ENCODE measurements at places on chromosomes 13 and 19.

DNA sequence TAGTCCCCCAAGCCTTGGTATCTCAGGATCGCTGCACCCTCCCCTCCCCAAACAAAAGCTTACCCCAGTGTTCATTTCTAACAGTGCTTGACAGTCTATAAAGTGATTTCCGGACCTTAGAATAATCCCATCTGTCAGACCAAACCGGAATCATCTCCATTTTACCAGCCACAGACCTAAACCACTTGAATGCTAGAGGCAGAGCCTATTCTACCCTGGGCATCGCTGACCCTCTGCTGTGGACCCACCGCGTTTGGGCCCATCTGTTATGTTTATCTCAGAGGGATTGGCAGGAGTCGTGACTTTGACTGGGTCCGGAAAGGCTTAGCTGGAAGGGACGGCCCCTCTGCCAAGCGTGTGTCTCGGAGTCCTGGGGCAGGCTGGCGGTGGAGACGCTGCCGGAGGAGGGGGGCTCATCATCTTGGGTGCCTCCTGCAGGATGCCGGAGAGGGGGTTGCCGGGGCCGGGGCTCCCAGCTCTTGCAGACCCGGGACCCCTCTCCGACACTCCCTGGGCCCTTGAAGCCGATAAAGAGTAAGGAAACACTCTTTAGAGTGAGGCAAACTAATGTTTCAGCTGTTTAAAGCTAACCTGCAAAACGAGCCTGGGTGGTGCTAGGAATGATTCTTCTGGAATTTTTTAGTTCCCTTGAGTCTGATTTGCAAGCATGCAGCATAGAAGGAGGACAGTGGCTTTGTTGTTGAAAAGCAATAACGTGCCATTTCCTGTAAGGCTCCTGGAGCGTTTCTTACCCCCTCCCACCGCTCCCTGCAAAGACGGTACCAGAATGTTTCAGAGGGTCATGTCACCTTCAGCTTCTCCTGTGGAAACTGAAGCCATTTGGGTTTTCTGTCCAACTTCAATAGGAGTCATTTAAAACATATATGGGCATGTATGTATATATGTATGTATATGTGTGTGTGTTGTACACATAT, 1.3 kb downstream of the SLC25A42 start:
- peak; percentile 35 for DNase-seq

DNA sequence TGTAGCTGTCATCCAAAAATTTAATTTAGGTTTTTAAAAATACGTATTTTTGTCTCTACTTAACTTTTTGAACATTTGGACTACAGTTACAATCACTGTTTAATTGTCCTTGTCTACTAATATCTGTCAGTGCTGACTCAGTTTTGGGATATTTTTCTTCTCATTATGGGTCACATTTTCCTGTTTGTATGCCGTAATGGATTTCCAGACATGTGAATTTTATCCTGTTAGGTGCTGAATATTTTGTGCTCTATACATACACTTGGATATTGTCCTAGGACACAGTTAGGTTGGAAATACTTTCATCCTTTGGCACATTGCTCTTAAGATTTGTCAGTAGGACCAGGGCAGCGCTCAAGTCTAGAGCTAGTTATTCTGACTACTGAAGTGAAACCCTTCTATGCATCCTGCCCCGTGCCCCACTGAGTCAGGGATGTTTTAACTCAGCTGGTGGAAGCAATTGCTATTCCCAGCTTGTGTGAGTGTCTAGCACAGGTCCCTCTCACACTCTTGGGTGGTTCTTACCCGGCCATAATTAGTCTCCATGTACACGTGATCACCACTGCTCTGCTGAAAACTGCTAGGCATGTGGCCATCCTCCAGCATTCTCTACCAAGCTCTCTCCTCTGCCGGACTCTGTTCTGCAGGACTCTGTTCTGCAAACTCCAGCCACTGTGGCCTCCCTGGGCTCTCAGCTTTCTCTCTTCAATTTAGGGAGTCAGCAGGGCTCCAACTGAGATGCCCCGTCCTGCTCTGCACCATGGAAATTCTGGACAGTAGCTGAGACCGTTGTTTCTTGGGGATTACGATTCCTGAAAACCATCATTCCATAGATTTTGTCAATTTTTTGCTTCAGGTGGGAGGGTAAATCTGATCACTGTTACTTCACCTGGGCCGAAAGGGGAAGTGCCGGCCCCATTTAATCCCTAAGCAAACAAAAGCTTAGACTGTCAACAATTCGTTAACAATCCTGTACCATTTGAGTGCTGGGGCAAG, 11.1 kb downstream of the PROZ start:
- DNase-seq: no peak

DNA sequence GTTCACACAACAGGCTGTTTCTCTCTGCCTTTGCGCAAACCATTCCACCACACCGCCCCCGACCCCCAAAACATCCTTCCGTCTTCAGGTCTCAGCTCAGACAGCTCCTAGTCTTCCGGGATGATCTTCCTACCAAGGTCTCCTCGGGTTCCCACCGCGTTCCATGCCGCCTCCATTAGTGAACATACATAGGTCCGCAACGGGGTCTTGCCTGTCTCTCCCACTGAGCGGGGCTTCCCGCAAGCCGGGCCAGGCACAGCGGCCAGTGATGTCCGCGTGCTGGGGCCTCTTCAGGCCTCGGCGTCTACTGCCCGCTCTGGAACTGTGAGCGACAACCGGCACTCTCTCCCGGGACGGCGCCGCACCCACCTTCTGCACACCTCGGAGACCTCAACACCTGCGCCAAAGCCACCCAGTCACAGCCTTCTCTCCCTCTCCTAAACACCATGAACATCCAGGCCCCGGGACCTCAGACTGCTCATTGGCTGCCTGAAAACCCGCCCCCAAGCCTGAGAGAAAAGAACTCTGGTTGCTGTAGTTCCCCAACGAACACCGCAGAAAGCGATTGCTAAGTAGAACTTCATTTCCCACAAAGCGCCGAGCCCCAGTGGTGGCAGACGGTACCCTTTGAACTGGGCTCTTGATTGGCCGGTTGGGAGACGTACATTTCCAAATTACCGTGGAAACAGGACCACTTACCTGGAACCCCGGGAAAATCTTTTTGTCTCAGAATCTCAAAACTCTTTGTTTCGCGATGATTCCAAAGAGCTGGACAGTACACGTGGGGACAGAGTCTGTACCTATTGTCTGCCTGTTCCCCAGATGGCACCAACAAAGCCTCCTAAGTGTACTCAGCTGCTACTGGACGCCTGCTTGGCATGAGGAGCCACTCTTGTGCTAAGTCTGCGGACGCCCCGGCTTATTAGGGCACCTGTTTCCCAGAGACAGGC, 9.5 kb downstream of the DYRK1B start:
- no peak for DNase-seq

DNA sequence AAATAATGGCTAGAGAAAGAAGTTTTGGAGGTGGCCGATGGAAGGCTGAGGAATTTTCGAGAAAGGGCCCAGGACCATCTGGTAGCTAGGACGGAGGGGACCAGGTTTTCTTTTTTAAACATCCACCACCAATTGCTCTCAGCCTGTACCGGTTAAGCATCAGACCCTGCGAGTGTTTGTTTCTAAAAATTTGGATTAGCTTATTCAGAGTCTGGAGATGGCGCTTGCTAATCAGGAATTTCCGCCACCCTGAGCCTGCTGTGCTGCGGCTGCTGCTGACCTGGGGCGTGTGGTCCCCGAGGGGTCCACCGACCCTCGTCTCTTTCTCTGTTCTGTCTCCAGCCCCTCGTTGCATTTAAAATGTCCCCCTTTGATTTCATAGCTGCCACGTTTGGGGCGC, 2.0 kb downstream of the UHRF1 start:
- DNase-seq: no peak

- no peak for DNase-seq
Observed at GRCh38 chr19:33685541-33685940, 63.8 kb downstream of the CHST8 start.

DNA sequence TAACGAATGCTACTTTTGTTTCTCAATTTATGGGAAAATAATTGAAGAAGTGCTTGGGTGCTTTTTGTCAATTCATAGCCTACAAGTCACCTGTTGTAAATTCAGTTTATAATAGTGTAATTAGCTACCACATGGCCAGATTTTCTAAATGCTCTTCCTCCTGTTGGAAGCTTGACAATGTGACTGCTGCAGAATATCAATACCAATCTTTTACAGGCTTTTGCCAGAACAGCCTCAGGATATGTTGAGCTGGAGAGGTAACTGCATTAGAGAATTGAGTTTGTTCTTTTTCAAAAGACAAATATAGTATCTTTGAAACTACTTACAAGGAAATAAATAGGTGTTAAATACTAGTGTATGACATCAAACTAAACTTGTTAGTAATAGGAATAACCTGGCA, 277.8 kb downstream of the POU4F1 start:
- no peak for DNase-seq

GRCh38 chr13:51624695-51625345, 40.6 kb downstream of the WDFY2 start:
- DNase-seq: no peak

Data from RPMI8226 (cell line).